ENCODE measurements at places on chromosomes 3 and 15. TPM values are rescaled to one million over a fixed set of nuclear protein-coding genes. Genes with fewer than 3 reads are reported as not detected.

CASR gene
- not detected for total RNA-seq

GOLGA6L9 gene
- total RNA-seq, result 5.8 TPM

GOLGA6B gene
- total RNA-seq, result not detected

EFCC1 gene
- total RNA-seq, result 0.15 TPM

PLAAT1 gene
- total RNA-seq, result 3.9 TPM

SLC15A2 gene
- 0.41 TPM for total RNA-seq

ADCY5 gene
- 1.4 TPM for total RNA-seq

All from Panc1 (cell line).